Mesothelial cell of epicardium (in vitro differentiated cells): ENCODE measurements at places on chromosomes 13 and 19.
A peak's percentile ranks its signal among the peaks of the same experiment; 100 is the strongest.

DNA sequence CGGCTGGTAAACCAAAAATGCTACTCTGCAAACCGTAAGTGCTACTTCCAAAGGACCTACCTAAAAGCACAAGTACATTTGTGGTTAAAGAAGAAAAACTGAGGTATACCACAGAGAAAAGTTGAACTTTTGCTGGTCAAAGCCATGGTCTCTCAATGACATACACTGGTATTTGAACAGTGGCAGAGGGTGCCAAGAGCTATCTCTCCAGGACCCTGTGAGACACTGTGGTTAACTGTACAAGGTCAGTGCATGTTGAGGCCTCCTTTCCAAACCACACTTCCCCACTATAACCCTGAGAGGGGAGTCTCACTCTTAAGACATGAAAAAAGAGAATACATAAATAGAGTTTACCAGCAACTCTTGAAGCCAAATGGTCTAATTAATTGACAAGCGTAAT is 49.5 kb downstream of the COL4A1 start:
- DNase-seq = no peak

DNA sequence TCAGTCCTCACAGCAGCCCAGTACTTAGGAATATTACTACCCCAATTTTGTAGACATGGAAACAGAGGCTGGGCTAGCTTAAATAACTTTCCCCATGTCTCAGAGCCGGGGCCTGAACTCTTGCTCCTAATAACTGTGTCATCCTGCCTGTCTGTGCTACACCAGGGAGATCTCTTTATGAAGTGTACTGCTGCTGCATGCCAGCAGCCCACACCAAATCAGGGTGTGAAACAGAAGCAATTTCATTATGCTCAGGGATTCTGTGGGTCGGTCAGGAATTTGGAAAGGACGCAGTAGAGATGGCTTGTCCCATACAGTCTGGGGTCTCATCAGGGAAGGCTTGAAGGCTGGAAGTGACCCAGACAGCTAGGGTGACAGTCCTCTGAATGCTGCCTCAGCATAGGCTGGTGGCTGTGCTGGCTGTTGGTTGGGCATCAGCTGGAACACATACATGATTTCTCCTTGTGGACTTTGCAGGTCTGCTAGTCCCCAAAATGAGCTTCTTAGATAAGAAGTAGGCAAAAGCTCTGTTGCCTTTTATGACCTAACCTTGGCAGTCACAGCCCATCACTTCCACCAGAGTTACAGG is 22.6 kb downstream of the ZNF507 start:
- DNase-seq = no peak

DNA sequence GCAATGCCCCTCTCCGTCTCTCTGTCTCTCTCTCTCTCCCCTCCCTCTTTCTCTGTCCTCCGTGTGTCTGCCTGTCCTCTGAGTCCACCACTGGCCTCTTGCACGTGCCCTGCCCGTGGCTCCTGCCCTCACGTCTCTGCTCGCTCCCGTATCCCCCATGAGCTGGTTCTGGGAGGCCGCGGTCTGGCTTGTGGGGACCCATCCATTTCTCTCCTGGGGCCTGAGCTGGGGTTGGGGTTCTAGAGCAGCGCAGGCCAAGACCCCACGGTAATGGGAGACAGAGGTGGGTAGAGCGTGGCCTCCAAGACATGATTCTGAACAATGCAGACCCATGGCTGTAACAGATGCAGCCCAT is 19.0 kb downstream of the C2CD4C start:
- DNase-seq = no peak

- DNase-seq = no peak
Measured at GRCh38 chr13:77859450-77859849, 59.2 kb downstream of the EDNRB start.

- DNase-seq = no peak
Measured at GRCh38 chr19:8158411-8159074, 9.2 kb upstream of the FBN3 start.

GRCh38 chr13:99894840-99895443 is 76.6 kb downstream of the ZIC5 start:
- DNase-seq = no peak

DNA sequence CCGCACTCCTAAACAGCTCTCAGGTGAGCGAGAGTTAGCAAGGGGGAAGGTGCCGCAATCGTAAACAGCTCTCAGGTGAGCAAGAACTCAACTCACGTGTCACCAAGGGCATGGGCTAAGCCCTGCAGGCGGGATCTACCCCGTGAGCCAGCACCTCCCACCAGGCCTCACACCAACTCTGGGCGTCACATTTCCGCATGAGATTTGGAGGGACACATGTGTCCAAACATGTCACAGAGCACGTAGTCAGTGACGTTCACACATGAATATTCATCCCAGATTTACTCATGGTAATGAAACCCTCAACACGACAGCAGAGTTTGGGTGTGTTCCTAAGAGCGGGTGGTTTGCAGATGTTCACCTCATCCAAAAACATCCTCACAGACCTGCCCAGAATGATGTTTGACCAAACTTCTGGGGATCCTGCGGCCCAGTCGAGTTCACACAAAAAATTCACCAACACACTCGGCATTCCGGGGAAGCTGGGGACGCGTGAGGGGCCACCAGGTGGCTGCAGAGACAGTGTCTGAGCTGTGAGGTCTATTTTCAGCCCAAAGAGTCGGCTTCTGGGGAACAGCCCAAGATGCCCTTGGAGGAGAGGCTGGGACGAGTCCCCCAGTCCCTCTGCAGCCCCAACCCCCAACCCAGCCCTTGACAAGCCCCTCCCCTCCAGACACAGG is 19.6 kb downstream of the C2CD4C start:
- DNase-seq = no peak

- no peak for DNase-seq
Measured at GRCh38 chr19:15320116-15320515, 12.2 kb downstream of the BRD4 start.

GRCh38 chr13:37277435-37278144 is 172.1 kb upstream of the CSNK1A1L start:
- no peak for DNase-seq

DNA sequence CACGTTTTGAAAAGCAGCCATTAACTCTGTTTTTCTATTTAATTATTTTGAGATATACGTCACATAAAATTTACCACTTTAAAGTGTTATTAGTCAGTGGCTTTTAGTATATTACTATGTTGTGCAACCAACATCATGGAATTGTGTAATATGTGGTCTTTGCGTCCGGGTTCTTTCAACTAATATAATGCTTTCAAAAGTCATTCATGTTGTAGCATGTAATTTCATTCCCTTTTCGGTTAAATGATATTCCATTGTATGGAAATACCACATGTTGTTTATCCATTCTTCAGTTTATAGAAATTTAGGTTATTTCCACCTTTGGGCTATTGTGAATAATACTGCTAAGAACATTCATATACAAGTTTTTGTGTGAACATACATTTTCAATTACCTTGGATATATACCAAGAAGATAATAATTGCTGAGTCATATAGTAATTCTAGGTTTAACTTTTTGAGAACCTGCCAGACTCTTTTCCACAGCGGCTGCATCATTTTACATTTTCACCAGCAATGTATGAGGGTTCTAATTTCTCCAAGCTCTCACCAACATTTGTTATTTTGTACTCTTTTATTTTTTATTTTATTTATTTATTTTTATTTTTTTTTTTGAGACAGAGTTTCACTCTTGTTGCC is 28.1 kb upstream of the CLDN10 start:
- DNase-seq = no peak

GRCh38 chr19:48745208-48745995 is 1.3 kb downstream of the IZUMO1 start:
- DNase-seq = no peak

- DNase-seq = peak; percentile 61
Measured at GRCh38 chr19:51607920-51608562, 22.2 kb downstream of the SIGLEC5 start.

DNA sequence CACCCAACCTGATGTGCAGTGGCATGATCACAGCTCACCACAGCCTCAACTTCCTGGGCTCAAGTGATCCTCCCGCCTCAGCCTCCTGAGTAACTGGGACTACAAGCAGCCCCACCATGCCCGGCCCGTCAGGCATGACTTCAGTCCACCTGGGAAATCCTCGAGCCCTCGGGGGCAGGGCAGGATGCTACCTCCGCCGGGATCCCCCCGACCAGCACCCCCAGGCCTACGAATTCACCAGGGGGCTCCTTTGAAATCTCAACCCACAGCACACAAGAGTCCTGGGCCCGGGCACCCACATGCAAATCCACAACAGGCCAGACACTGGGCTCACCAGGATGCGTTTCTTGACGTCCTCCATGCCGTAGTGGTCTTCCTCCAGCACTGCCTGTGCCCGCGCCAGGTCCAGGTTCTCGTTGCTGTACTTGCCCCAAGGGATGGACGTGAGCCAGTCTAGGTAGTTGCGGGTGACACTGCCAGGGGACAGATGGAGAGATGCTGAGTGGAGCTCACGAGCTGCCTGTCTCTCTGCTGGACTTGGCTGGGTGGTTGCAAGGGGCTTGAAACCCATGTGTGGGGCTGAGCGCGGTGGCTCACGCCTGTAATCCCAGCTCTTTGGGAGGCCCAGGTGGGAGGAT is 10.5 kb downstream of the RPL36 start:
- DNase-seq = no peak

GRCh38 chr19:46296202-46296480 is 701 bp upstream of the HIF3A start:
- no peak for DNase-seq

- no peak for DNase-seq
Measured at GRCh38 chr19:46828484-46828883, 22.2 kb downstream of the AP2S1 start.

GRCh38 chr13:28958018-28958417 is 137.9 kb downstream of the MTUS2 start:
- DNase-seq = no peak

DNA sequence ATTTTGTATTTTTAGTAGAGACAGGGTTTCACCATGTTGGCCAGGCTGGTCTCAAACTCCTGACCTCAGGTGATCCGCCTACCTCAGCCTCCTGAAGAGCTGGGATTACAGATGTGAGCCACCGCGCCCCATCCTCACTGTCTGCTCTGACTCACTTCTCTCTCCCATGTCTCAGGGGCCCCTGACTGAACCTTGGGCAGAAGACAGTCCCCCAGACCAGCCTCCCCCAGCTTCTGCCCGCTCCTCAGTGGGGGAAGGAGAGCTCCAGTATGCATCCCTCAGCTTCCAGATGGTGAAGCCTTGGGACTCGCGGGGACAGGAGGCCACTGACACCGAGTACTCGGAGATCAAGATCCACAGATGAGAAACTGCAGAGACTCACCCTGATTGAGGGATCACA is 5.0 kb downstream of the SIGLEC9 start:
- no peak for DNase-seq

- DNase-seq = no peak
Measured at GRCh38 chr13:45895881-45896280, 44.3 kb upstream of the SIAH3 start.

GRCh38 chr13:25237083-25237482 is 50.2 kb downstream of the MTMR6 start:
- DNase-seq = no peak

GRCh38 chr19:54600212-54600611 is 6.8 kb downstream of the LILRA1 start:
- DNase-seq = no peak

- no peak for DNase-seq
Measured at GRCh38 chr19:4401769-4402170, 670 bp upstream of the CHAF1A start.

GRCh38 chr19:32718286-32718685 is 1.3 kb upstream of the TDRD12 start:
- no peak for DNase-seq

DNA sequence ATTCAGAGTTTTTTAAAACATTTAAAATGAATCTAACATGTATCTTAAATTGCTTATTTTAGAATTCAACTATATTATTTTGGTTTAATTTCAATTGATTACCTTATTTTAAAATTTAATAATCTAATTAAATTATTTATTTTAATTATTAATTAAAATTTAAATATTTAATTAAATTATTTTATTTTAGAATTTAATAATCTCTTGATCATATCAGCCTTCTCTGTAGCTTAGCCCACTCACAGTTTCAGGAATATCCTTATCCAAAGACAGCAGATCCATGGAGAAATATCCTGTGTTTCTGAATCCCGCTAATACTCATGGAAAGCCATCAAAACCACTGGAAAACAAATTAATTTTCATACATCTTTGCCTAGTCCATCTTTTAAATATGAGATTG is 1669.2 kb downstream of the PCDH9 start:
- DNase-seq = no peak

DNA sequence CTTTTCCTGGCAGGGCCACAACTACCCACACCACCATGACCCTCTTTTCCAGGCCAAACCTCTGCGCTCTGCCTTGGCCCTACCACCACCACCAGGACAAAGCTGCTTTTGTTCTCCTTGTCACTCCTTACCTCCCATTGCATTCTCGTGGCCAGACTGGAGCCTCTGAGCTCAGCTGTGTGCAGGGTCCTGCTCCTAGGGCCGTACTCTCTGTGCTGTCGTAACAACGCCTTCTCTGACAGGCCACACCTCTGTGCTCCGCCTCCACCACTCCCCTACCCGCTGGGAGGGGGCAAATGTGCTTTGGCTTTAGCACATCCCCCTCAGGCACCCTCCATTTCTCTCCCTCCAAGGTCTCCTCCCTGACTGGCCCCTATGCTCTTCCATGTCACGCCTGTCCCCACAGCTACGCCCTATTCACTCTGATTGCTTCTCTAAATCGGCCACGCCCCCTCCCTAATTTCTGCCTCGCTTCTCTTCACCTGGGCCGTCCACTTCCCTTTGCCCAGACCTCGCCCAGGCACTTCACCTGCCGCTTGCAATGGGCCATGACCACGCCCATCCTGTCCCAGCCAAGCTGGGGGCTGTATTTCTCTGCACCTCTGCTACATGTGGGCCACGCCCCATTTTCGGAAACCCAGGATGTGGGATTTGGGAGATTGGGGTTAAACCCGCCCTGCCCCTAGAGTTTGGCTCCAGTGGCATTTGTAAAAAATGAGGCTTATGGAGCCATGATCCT is 472.3 kb downstream of the KLF12 start:
- no peak for DNase-seq

- DNase-seq = no peak
Measured at GRCh38 chr19:12866416-12867119, 14.7 kb downstream of the DNASE2 start.

DNA sequence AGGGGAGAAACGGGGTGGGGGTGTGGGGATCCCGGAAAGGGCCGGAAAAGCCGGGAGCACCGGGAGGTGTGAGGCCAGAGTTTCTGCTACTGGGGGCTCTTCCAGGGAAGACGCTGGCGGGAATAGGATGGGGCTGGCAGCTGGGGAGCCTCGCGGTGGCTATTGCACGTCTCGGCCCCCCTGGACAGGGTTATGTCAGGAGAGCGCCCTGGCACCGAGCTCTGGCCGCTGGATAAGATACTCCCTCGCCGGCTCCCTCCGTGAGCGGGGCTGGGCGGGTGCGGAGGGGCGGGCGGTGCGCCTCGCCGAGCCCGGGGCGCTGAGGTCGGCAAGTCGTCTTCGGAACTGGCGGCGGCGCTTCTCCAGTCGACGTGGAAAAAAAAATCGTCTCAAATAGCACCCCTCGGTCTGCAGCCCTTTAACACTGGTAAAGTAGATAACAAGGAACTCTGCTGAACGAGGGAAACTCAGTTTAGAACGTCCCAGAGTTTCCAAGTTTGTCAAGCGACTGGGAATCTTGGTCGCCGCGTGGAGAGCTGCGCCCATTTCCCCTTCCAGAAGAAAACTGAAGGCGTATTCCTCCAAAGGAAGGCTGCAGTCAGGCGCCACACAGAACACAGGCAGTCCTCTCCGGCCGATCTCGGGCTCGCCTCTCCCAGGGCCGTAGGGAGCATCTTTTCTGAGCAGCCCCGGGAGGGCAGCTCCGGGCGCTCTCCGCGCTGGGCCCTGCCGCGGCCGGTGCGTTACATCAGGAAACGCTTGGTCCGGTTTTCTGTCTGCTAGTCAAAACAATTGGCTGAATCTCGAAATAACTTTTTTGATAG is 115.1 kb downstream of the KCNRG start:
- peak; percentile 51 for DNase-seq

GRCh38 chr13:109976206-109976997 is 190.0 kb upstream of the IRS2 start:
- DNase-seq = no peak
